ENCODE measurements at places on chromosomes 1 and 21.
A peak's percentile ranks its signal among the peaks of the same experiment; 100 is the strongest.

- no peak for DNase-seq
Observed at GRCh38 chr1:184836934-184837895, 82.6 kb upstream of the EDEM3 start.

GRCh38 chr21:39269620-39270019 is 43.8 kb downstream of the BRWD1 start:
- no peak for DNase-seq

- DNase-seq = no peak
Observed at GRCh38 chr1:157085421-157085820, 14.2 kb downstream of the ETV3L start.

- DNase-seq = no peak
Observed at GRCh38 chr1:23589585-23589986, 30.3 kb upstream of the ID3 start.

GRCh38 chr21:20698585-20698984 is 299.6 kb upstream of the NCAM2 start:
- DNase-seq = no peak

- DNase-seq = peak; percentile 95
Observed at GRCh38 chr1:8817412-8818324, at the start of gene RERE. Gene RERE, minus strand, starts transcription at chr1:8817640.

DNA sequence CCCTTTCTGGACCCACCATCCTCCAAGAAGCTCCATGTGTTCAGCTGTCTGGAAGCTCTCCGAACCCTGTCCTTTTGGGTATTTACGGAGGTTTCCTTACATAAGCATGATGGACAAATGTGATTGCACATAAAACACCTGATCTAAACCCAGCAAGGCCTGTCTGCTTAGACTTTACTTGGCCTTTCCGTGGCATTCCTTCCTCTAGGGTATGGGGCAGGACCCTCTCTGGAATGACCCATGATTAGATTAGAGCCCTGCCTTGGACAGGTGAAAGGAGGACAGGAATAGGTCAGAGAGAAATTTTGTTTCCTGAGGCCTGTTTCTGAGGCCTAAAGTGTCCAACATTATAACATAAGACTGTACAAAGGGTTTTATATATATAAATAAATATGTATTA is 16.9 kb downstream of the PTPRU start:
- no peak for DNase-seq

GRCh38 chr1:52403566-52404115 is 582 bp downstream of the ORC1 start:
- no peak for DNase-seq

DNA sequence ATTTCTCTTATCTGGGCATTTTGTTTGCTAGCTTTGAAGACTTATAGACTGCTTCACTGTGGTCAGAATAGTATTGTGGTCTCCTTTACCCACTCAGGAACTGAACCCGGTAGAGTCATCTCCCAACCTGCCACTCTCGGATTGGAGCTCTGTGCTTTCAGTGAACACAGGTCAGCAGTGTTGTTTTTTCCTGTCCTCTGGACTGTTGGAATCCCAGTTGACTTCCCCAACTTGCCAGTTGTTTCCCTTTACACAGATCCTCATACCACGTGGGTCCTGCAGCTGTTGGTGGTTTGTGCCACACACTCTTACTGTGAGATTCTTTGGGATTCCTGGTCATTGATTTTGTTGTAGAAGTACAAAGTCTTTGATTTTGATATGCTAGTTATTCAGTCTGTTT is 214.1 kb downstream of the DYRK1A start:
- no peak for DNase-seq

DNA sequence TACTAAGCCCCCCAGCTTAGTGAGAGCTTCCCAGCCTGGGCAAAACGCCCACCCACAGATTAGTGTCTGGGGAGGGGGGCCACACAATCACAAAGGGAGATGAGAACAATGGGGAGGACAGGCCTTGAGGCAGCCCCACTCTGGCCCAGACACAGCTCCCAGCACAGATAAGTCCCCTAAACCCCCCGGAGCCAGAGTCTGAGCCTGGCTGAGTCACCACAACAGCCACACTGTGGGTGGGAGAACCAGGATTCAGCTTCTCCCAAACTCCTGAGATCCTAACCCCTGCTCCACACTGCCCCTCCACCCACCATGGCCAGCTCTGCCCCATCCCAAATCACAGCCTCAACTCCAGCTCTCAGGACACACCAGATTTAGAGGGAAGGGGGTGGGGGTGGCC is 4.2 kb downstream of the NECTIN4 start:
- no peak for DNase-seq

DNA sequence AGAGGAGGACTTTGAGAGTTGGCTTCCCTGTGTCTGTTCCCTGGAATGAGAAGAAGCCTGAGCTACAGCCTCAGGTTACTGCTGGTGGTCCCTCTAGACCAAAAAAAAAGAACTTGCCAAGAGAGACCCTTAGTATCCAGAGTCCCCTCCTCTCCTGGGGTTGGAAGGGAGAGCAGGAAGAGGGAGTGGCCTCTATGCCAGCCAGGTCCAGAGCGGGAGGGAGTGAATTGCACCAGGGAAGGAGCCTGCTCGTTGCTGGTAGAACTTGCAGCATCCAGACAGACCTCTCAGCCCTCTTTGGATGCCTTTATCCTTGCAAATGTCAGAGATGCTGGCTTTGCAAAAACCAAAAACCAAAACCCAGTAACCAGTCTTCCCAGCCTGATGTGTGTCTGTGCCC is 491.3 kb upstream of the VAMP3 start:
- DNase-seq = no peak

DNA sequence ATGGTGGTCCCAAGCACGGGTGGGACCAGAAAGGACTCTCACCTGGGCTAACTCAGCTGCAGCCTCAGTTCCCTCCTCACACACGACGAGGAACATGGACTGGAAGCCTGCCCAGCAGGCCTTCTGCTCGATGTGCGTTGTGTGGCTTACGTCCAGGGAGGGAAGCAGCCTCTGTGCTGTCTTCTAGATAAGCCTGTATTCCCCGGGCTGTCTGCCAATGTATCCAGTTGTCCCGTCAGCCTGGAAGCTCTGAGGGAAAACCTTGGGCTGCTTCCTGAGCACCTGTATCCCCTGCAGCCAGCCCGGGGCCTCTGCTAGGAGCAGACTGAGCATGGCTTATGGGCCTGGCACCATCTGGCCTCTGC is 10.5 kb downstream of the PCSK9 start:
- DNase-seq = no peak

GRCh38 chr1:159916242-159917051 is 8.9 kb downstream of the TAGLN2 start:
- DNase-seq = no peak

- DNase-seq = no peak
Observed at GRCh38 chr1:85447006-85447943, 17.7 kb downstream of the DDAH1 start.
